ENCODE measurements at places on chromosomes 7 and 10.

- no peak for DNase-seq
Observed at GRCh38 chr7:117630501-117630900, 150.7 kb downstream of the CFTR start.

GRCh38 chr7:37448011-37448635 is 541 bp downstream of the ELMO1 start:
- no peak for DNase-seq

- DNase-seq: no peak
Observed at GRCh38 chr10:118531105-118531852, 64.2 kb downstream of the PRLHR start.

DNA sequence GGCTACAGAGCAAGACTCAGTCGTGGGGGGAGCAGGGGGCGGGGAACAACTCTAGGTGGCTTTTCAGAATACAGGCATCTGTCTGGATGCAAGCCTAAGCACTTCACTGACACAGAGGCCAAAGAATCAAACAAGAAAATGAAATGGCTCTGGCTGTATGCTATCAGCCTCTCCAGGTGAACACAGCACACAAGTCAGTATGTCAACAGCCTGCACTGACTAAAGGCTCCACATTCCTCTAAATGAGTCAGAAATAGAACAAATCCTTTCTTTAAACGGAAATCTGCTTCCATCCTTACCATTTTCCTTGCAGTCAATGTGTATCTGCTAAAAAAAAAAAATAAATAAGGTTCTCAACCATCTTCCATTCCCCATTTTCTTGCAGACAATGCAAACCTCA is 88.3 kb downstream of the ARMH3 start:
- no peak for DNase-seq

DNA sequence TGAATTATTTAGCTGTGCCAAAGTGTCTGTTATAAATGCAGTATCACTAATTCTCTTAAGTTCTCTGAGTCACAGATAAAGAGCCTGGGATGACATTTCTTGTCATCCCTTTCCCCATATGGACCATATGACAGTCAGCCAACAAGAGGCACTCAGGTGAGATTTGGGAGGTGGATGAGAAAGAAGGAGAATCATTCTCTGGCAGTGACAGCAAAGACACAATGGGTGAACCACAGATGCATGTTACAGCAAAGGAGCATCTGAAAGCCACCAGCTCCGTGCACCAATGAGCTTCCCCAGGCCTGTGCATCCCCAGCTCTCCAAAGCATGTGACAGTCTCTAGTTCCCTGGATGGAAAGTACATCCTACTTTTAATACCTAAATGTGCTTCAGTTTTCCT is 10.8 kb downstream of the GIMAP6 start:
- DNase-seq: no peak

GRCh38 chr7:51187941-51188340 is 128.7 kb downstream of the COBL start:
- no peak for DNase-seq

DNA sequence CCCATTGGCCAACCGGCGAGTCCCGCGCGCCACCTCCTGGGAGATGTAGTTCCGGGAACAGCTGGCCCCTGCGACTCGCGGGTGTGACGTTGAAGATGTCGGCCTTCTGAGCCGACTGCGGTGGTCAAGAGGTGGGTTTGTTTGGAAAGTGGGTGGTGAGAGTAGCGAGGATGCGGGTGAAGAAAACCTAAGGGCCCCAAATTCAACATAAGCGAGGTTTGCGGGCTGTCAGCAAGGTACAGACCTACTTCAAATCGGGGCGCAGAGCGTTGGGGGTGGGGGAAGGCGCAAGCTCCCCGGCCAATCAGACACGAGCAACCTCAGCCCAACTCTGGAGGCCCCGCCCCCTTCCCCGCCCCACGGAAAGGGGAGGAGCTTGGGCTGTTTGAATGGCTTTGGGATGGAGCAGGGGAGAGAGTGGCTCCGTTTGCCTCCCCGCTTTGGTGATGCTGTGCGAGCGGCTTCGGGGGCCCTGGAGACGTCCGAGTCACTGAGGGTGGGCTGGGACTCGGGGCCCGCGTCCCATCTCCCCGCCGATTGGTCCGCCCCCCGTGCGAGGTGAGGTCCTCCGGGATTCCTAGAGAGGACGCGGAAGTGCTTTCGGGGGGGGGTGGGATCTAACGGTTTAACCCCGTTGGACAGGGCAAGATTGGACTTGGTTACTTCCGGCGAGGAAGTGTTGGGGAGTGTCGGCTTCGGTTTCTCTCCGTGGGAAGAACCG is at the start of gene ZKSCAN5:
ZKSCAN5 (plus strand) TSS at position 60 of the 721 bp plus-strand sequence. CDS start 1,383 bp downstream, outside the sequence.
- peak; percentile 97 for DNase-seq

- peak; percentile 79 for DNase-seq
Observed at GRCh38 chr7:81846398-81846797, 76.6 kb upstream of the HGF start.

DNA sequence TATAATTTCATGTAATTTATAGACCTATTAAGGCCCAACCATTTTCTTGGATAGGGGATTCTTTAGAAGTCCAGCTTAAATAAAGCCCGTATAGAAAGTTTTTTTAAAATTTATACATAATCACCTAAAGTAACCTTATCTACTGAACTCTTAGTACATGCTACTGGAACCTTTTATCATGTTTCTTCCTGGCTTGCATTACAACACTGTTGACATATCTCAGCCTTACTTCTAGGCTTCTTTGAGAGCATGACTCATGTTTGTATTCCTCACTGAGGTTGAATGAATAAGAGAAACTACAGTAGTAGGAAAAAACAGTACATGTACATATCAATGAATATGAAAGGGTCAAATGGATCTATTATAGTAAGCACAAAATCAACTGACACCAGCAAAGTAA is 8.2 kb upstream of the MAGI2 start:
- DNase-seq: peak; percentile 49

- no peak for DNase-seq
Observed at GRCh38 chr10:103181244-103181643, 11.8 kb downstream of the NT5C2 start.

GRCh38 chr10:97888641-97889262 is 39.1 kb downstream of the GOLGA7B start:
- peak; percentile 36 for DNase-seq

- no peak for DNase-seq
Observed at GRCh38 chr10:70403483-70404035, 386 bp upstream of the EIF4EBP2 start.

GRCh38 chr7:132815130-132815529 is 238.9 kb upstream of the PLXNA4 start:
- peak; percentile 23 for DNase-seq

GRCh38 chr10:131875501-131875900 is 25.3 kb upstream of the PPP2R2D start:
- DNase-seq: no peak

- peak; percentile 84 for DNase-seq
Observed at GRCh38 chr10:110664483-110665420, 20.6 kb downstream of the RBM20 start.

DNA sequence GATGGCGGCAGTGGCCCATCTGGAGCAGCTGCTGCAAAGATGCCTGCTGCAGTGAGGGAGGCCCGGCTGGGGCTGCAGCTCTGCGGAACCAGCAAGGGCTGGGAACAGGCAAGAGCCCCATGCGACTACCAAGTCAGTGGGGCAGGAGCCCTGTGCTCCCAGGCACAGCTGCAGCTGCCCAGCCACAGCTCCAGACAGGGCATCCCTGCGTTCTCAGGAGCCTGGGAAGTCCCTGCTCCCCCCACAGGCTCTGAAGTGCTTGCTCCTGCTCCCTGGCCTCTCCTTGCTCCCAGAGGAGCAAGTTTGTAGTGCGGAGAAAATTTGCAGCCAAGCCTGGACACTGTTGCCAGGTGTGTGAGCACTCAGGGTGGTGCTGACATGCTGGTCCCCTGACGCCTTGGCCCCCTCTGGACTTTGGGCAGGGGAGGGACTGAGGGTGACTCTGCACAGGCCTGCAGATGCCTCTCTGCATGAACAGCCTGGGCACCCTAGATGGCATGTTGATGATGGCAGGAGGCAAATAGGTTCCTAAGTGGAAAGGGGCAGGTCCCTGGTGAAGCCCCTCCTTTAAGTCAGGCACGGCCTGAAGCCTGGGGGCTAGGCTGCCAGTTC is 105.6 kb downstream of the LYZL1 start:
- DNase-seq: no peak

- no peak for DNase-seq
Observed at GRCh38 chr7:16774294-16774693, 20.7 kb downstream of the TSPAN13 start.

DNA sequence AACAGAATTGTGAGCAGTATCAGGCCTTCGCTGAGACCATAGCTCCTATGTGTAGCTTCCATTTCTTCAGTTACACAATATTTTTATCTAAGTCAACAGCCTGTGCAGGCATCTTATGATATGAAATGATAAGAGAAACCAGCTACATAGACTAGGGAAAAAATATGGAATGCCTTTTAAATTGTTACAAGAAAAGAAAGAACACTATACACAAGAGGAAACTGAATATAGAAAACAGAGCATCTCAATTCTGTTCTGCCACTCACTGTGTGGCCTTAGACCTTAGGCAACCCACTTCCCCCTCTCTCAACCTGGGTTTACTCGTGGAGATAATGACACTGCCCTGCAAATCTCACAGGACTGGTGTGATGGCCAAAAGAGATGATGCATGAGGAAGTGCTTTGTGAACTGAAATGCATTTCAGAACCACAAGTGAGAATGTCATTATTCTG is 132.9 kb downstream of the LRRN3 start:
- DNase-seq: no peak

DNA sequence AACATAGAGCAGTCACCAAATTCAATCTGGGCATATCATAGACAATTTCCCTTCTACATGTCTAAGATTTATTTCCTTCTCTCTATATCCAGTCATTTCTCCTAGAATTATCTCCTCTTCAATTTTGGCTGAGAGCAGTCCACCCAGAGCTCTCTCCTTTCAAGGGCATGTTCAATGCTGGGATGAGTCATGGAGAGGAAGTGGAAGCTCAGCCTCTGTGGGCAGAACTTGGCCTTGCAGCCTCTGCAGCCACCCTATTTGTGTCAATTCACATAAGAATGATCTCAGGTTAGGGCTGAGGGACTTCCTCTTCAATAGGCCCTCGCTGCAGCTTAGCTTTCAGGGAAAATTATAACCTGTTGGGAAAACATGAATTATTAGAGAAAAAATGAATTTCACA is 560.8 kb downstream of the POM121L12 start:
- no peak for DNase-seq

GRCh38 chr7:44073664-44074348 is 8.4 kb upstream of the PGAM2 start:
- peak; percentile 77 for DNase-seq

GRCh38 chr7:135980665-135981180 is 3.6 kb upstream of the MTPN start:
- DNase-seq: peak; percentile 76

GRCh38 chr7:41261080-41261479 is 441.8 kb downstream of the INHBA start:
- no peak for DNase-seq

GRCh38 chr7:147909431-147910148 is 681.0 kb upstream of the C7orf33 start:
- DNase-seq: no peak
